ENCODE measurements at places on chromosomes 16 and 17. TPM values are rescaled to one million over a fixed set of nuclear protein-coding genes. Genes with fewer than 3 reads are reported as not detected.

DNA sequence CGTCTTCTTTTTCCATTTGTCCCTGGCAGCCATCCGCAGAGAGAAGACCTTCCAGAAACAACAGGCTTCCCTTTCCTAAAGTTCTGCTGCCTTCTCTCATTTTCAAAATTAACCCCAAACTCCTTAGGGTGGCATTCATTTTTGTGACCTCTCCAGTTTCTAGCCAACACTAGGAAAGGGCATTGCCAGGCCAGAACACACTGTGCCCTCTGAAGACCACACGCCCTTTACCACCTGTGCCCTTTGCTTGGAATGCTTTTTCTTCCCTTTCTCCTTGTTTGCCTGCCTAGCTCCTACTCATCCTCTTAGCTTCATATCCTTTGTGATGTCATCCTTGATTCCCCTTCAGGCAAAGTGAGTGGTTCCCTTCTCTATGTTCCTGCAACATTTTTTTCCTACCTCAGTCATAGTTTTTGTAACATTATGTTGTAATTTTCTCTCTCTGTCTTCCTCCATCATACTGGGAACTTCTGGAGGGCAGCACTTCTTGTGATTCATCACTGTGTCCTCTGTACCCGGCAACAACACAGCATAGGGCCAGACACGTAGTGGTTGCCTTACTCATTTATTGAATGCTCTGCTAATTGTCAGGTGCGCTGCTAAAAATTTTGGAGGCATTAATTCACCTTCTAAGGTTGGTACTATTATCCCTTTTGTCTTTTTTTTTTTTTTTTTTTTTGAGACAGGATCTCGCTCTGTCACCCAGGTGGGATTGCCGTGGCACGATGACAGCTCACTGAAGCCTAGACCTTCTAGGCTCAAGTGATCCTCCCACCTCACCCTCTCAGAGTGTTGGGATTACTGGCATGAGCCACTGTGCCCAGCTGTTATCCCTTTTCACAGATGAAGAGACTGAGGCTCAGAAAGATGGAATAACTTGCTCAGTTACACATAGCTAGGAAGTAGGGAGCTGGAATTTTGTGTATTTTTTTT, 1.0 kb downstream of the KAT8 start:
- peak overlapping the region; percentile 96 for H3K27ac ChIP-seq
- H3K4me3 ChIP-seq, result peak overlapping the region; percentile 85
- H3K36me3 ChIP-seq, result peaks cover 13% of the 10 kb centered on the region
- peaks cover 11% of the 10 kb centered on the region for H3K4me1 ChIP-seq
- H3K27me3 ChIP-seq, result no peaks in the 10 kb centered on the region

DNA sequence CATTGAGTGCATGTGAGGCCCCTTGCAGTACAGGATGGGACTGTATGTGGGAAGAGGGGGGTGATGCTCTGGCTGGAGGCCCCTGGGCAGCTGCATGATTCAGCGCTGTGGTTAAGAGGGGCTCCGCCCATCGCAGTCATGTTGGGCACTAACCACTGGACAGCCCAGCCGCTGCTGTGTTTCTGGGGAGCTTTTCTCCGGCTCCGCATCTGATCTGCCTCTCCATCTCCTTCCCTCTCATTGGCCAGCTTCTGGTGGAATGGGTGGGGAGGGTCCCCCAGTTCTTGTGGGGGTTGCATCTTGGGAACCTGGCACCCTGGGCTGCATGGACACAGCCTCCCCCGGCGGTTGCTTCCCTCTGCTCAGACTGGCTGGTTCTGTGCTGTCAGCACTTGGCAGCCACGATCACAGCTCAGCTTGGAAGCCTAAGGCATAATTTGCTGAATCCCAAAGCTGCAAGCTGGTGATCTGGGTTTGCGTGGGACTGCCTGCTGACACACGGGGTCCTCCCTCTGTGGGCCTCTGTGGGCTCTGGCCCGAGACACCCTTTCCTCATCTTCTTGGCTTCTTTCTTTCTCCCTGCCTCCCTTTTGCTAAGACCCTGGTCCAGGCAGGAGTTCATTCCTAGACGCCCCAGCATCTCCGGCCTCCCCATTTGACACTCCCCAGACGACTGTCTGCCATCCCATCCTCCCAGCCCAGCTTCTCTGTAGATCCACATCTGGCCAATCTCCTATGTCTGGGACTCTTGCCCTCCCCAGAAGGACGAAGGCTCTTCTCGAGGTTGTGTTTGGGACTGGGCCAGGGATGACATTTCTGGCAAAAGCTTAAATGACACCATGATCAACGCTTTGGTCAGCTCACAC, 168.3 kb downstream of the SEC14L1 start:
- peaks cover 6% of the 10 kb centered on the region for H3K36me3 ChIP-seq
- DNase-seq, result no peak
- H3K4me1 ChIP-seq, result peaks cover 18% of the 10 kb centered on the region
- no peaks in the 10 kb centered on the region for H3K27me3 ChIP-seq
- no peak overlapping the region for H3K27ac ChIP-seq

DNA sequence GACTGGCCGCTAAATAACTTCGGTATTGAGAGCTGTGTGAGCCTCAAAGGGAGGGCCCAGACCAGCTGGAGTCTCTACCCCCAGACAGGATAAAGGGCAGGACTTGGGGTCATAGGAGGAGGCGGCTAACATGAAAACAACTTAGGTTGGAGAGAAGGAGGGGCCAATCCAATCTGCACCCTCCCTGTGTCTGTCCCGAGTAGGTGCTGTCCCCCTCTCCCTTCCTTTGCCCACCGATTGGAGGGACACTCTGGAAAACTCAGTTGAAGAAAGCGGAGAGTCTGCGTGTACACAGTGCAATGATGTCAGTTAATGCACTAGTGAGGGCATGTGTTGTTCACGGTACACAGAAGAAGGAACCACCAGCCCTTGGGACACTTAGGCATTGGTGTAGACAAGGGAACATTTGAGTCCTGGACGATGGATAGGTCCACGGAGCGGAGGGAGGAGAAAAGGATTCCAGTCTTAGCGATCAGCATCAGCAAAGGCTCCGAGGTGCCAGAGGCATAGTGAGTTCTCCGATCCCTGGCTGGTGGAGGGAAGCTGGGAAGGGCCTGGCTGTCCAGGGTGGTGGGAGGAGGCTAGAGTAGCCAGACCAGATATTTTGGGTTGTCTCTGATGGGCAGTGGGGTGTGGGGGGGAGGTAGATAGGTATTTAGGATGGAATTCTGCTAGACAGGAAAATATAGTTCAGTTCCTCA, 761 bp downstream of the NOL3 start:
- peak overlapping the region; percentile 73 for H3K4me3 ChIP-seq
- H3K27ac ChIP-seq, result peak overlapping the region; percentile 50
- H3K27me3 ChIP-seq, result peaks cover 81% of the 10 kb centered on the region
- peaks cover 1% of the 10 kb centered on the region for H3K36me3 ChIP-seq
- peaks cover 20% of the 10 kb centered on the region for H3K4me1 ChIP-seq

DNA sequence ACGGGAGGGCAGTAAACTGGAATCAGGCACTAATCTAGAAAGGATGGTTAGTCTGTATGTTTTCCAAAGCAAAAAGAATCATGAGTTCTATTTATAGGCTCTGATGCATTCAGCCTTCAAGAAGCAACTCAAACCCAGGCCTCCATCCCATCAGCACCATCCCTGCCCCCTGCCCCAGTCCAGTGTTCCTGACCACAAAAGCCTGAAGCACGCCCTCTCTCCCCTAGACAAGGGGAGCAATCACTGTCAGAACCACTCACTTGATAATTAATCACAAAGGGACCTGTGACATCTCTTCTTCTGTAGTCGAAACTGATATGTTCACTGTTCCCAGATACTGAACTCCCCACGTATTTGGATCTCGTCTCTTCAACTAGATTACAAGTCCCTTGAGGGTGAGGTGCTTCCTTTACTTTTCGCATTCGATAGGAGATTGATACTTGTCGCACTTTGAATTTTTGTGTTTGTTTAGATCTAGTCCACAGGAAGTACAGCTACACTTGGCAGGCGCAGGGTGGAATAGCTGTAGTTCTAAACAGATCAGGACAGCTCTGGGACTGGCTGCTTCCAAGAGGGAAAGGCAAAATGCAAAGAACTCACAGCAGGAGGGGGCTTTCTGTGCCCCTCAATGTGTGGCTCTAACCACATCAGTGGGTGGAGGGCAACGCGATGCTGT, 36.4 kb upstream of the CCDC182 start:
- H3K36me3 ChIP-seq, result no peaks in the 10 kb centered on the region
- H3K4me1 ChIP-seq, result no peaks in the 10 kb centered on the region
- H3K27ac ChIP-seq, result no peak overlapping the region
- H3K4me3 ChIP-seq, result no peak overlapping the region

GRCh38 chr16:84040823-84041820, 1.5 kb downstream of the SLC38A8 start:
- no peak overlapping the region for H3K4me3 ChIP-seq
- no peak overlapping the region for H3K27ac ChIP-seq
- peaks cover 45% of the 10 kb centered on the region for H3K27me3 ChIP-seq
- no peak for DNase-seq
- no peaks in the 10 kb centered on the region for H3K36me3 ChIP-seq
- peaks cover 12% of the 10 kb centered on the region for H3K4me1 ChIP-seq

DNA sequence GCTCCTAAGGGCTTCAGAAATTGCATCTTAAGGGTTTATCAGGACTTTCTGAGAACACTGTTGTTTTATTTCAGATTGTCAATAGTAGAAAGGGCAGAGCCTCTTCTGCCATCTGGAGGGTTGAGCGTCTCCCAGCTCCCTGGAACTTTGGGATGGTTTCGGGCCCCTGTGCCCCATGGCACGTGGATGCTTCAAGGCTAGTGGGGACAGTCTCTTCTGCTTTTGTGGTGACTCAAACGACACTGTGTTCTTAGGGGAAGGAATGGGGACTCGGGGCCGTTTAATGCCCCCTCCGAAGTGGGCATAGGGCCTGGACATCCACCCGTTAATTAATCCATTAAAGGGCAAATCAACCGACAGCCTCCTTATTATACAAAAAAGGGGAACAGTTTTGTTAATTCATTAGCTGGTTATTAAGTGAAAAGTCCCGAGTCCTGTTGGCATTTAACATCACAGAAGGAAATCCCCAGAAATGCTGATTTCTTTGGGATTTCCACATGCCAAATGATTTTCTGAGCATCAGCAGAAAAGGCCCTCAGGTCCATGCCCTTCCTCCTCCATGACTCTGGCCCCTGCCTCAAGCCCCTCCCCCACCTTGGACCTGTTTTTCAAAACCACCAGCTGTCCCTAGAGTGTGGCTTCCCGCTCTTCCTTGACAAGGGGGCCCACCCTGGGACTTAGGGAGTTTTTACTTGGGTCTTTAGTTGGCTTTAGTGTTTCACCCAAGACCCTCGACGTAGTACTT, 68.7 kb downstream of the ARSG start:
- no peaks in the 10 kb centered on the region for H3K27me3 ChIP-seq
- H3K36me3 ChIP-seq, result no peaks in the 10 kb centered on the region
- DNase-seq, result no peak

- H3K27ac ChIP-seq, result no peak overlapping the region
- H3K4me1 ChIP-seq, result no peaks in the 10 kb centered on the region
- H3K36me3 ChIP-seq, result peaks cover 12% of the 10 kb centered on the region
- H3K27me3 ChIP-seq, result no peaks in the 10 kb centered on the region
These were observed 37.3 kb downstream of the SMG6 start for GRCh38 chr17:2266045-2266864.

GRCh38 chr17:10192972-10193371, 5.4 kb downstream of the GAS7 start:
- H3K36me3 ChIP-seq, result no peaks in the 10 kb centered on the region
- H3K27ac ChIP-seq, result no peak overlapping the region
- H3K27me3 ChIP-seq, result peaks cover 32% of the 10 kb centered on the region
- peaks cover 7% of the 10 kb centered on the region for H3K4me1 ChIP-seq
- no peak overlapping the region for H3K4me3 ChIP-seq

DNA sequence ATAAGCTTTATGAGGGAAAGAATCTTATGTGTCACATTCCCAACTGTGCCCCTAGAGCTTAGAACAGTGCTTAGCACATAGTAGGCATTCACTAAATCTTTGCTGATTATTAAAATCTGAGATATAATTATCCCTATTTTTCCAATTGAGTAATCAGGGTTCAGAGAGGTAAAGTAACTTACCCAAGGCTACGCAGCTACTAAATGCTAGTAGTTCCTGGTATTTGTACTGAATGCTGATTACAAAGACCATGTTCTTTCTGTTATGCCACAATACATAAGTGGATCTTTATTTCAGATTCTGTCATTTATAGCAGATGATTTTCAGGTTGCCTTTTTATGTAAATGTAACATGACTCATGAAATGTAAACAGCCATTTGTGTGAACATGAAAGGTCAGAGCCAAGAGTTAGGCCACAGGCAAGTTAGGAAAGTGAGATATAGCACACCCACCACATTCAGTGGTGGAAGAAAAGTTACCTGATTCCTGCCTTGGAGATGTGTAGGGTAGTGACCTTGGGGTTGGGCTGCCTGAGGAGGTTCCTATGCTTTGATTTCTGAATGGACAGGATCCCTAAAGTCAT, 77.2 kb downstream of the FTO start:
- H3K36me3 ChIP-seq, result peaks cover 5% of the 10 kb centered on the region
- no peak for DNase-seq
- H3K4me1 ChIP-seq, result peaks cover 22% of the 10 kb centered on the region
- H3K27ac ChIP-seq, result no peak overlapping the region

- no peak overlapping the region for H3K4me3 ChIP-seq
- no peaks in the 10 kb centered on the region for H3K27me3 ChIP-seq
- H3K27ac ChIP-seq, result no peak overlapping the region
- no peaks in the 10 kb centered on the region for H3K36me3 ChIP-seq
- DNase-seq, result no peak
These were observed 15.8 kb downstream of the CYTH1 start for GRCh38 chr17:78766225-78766624.

GRCh38 chr17:6509031-6509771, 47.2 kb downstream of the PITPNM3 start:
- DNase-seq, result no peak
- no peaks in the 10 kb centered on the region for H3K36me3 ChIP-seq
- no peak overlapping the region for H3K27ac ChIP-seq

GRCh38 chr17:79049821-79050220, 24.8 kb upstream of the ENGASE start:
- no peak for DNase-seq
- peaks cover 13% of the 10 kb centered on the region for H3K27me3 ChIP-seq
- no peak overlapping the region for H3K27ac ChIP-seq
- H3K36me3 ChIP-seq, result no peaks in the 10 kb centered on the region
- H3K4me1 ChIP-seq, result no peaks in the 10 kb centered on the region
- H3K4me3 ChIP-seq, result no peak overlapping the region

GRCh38 chr16:84780063-84780462, 39.7 kb upstream of the CRISPLD2 start:
- peaks cover 29% of the 10 kb centered on the region for H3K36me3 ChIP-seq
- no peaks in the 10 kb centered on the region for H3K4me1 ChIP-seq
- DNase-seq, result no peak
- no peaks in the 10 kb centered on the region for H3K27me3 ChIP-seq
- no peak overlapping the region for H3K27ac ChIP-seq

- H3K27me3 ChIP-seq, result peaks cover 7% of the 10 kb centered on the region
- no peak for DNase-seq
- no peaks in the 10 kb centered on the region for H3K4me1 ChIP-seq
- no peaks in the 10 kb centered on the region for H3K36me3 ChIP-seq
- H3K27ac ChIP-seq, result no peak overlapping the region
These were observed 12.4 kb downstream of the UBALD1 start for GRCh38 chr16:4602331-4602730.

- H3K27me3 ChIP-seq, result peaks cover 47% of the 10 kb centered on the region
- no peak overlapping the region for H3K4me3 ChIP-seq
- no peak for DNase-seq
- H3K27ac ChIP-seq, result no peak overlapping the region
- H3K4me1 ChIP-seq, result no peaks in the 10 kb centered on the region
These were observed 17.6 kb upstream of the ABR start for GRCh38 chr17:1197379-1197778.

GPT2 gene
- 99.5 TPM for total RNA-seq

TBX6 gene
- total RNA-seq, result 3.5 TPM

P2RX1 gene
- total RNA-seq, result 0.60 TPM

GPR139 gene
- total RNA-seq, result not detected

GGT6 gene
- not detected for total RNA-seq

All from progenitor cell of endocrine pancreas (in vitro differentiated cells).